ENCODE measurements at places on chromosomes 7 and 10.

GRCh38 chr10:129222436-129222835, 244.6 kb upstream of the MGMT start:
- no peak for DNase-seq

DNA sequence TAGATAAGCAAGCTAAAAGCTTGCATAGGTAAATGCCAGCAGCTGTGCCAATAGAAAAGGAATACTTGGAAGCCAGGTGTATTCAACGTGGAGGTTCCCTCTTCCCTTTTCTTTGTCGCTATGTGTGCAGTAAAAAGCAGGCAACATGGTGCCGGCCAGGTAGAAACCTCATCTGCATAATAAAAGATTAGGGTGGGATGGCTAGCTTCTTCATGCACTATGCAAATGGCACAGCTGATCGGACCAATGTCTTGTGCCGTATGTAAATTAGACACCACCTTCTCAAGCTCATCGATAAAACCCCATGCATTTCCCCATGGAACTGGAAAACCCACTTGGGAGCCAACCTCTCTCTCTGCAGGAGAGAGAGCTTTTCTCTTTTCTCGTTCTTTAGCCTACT, 150.9 kb upstream of the FOXK1 start:
- no peak for DNase-seq

GRCh38 chr7:154903083-154903731, 99.7 kb downstream of the PAXIP1 start:
- DNase-seq: no peak

DNA sequence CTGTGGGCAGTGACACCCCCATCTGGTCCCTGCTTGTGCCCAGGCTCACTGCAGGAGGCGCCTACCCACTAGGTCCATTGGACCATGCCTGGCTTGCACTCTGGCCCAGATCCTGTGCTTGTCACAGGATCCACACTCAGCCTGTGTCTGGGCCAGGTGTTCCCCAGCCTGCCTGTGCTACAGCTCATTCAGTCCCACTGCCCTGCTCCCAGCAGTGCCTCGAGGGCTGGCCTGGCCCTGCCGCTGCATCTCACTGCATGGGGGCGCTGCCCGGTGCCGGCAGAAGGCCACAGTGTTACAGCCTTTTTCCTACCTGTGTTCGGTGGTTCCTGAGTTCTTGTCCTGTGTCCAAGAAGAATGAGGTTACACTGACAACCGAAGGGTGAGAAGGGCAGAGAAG, 21.3 kb downstream of the SDHAF3 start:
- no peak for DNase-seq

- no peak for DNase-seq
These were observed 148.2 kb downstream of the ETV1 start for GRCh38 chr7:13841284-13841683.

GRCh38 chr7:132061937-132062336, 505.5 kb upstream of the PODXL start:
- no peak for DNase-seq

- no peak for DNase-seq
These were observed 272.5 kb downstream of the NEBL start for GRCh38 chr10:20624642-20625041.
